Osteoblast (primary cell): ENCODE measurements at places on chromosomes 16 and 17. TPM values are rescaled to one million over a fixed set of nuclear protein-coding genes. Genes with fewer than 3 reads are reported as not detected.

HOXB6 gene
- 0.59 and 0.72 TPM in 2 replicates for total RNA-seq

AXIN2 gene
- total RNA-seq: 2.9 and 5.1 TPM in 2 replicates

DNA sequence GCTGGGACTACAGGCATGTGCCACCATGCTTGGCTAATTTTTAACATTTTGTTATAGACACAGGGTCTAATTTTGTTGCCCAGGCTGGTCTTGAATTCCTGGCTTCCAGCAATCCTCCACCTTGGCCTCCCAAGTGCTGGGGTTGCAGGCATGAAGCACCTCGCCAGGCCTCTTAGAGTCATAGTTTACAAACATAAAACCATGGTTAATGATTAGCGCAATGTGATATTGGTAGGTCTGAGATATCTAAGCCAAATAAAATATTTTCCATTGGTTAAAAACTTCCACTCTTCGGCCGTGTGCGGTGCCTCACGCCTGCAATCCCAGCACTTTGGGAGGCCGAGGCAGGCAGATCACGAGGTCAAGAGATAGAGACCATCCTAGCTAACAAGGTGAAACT, 16.6 kb downstream of the TXNDC11 start:
- no peak for DNase-seq

- DNase-seq: no peak
These were observed 6.6 kb downstream of the IL21R start for GRCh38 chr16:27408602-27409031.

GRCh38 chr17:61289408-61290385, 109.9 kb upstream of the TBX2 start:
- DNase-seq: no peak

GRCh38 chr17:18356624-18357023, 6.7 kb downstream of the SHMT1 start:
- DNase-seq: no peak

GRCh38 chr17:2996810-2997670, 66.4 kb downstream of the OR1D5 start:
- DNase-seq: no peak

GRCh38 chr16:57798953-57799599, 3.2 kb downstream of the KIFC3 start:
- DNase-seq: no peak

GRCh38 chr17:43733956-43734355, 24.6 kb downstream of the SOST start:
- no peak for DNase-seq

DNA sequence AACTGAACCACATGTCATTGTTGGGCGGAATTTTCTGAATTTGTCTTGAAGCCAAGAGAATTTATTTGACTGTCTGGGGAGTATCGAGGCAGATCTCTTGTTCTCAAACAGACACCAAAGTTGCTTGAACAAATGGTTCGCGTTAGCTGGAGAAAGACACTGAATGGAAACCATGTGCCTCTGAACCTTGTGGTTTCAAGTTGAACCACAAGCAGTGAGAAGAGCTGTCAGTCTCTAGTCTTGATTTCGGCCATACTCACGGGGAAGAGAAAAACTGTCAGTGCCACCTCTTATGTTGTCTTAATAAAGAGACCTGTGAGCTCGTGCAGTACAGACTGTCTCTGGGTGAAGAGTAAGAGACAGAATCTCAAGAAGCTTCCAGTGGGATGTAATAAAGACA, 886.5 kb upstream of the SOX9 start:
- DNase-seq: no peak

GRCh38 chr17:72614476-72614870, 478.0 kb downstream of the SLC39A11 start:
- DNase-seq: peak; percentile 62

GRCh38 chr16:57677622-57678369, 9.7 kb downstream of the ADGRG3 start:
- DNase-seq: peak; percentile 64
